ENCODE measurements at places on chromosomes 2 and 18. TPM values are rescaled to one million over a fixed set of nuclear protein-coding genes. Genes with fewer than 3 reads are reported as not detected.

Gene BOLL
- not detected for total RNA-seq

Gene SLC16A14
- 0.83 TPM for total RNA-seq

Gene CD207
- total RNA-seq, result not detected

Gene CD8B
- not detected for total RNA-seq

Gene CXXC1
- 50.9 TPM for total RNA-seq

Gene GREB1L
- 2.9 TPM for total RNA-seq

Gene CBLN2
- total RNA-seq, result 0.42 TPM

Gene ERBB4
- total RNA-seq, result not detected

Gene UGGT1
- total RNA-seq, result 21.3 TPM

Gene VWC2L
- not detected for total RNA-seq

Gene GPR155
- 0.36 TPM for total RNA-seq

Gene GPC1
- 242 TPM for total RNA-seq

Gene PPM1B
- 31.5 TPM for total RNA-seq

Gene HOXD8
- 5.6 TPM for total RNA-seq

Gene PMAIP1
- 11.7 TPM for total RNA-seq

Gene CCDC68
- total RNA-seq, result 6.5 TPM

Gene ABCB11
- total RNA-seq, result not detected

Gene CHST10
- 13.3 TPM for total RNA-seq

Gene MGAT5
- 17.7 TPM for total RNA-seq

Gene SERPINB13
- not detected for total RNA-seq

Gene SPATA3
- not detected for total RNA-seq

Gene LOXHD1
- total RNA-seq, result not detected

Gene AMMECR1L
- 18.3 TPM for total RNA-seq

Gene AGXT
- not detected for total RNA-seq

All from A549 treated with Mapracorat at 1 μM for 4 hours (cell line).